CMK (cell line): ENCODE measurements at places on chromosomes 3 and 15.
A peak's percentile ranks its signal among the peaks of the same experiment; 100 is the strongest.

GRCh38 chr3:71587958-71588357, 4.4 kb upstream of the FOXP1 start:
- no peak for DNase-seq

DNA sequence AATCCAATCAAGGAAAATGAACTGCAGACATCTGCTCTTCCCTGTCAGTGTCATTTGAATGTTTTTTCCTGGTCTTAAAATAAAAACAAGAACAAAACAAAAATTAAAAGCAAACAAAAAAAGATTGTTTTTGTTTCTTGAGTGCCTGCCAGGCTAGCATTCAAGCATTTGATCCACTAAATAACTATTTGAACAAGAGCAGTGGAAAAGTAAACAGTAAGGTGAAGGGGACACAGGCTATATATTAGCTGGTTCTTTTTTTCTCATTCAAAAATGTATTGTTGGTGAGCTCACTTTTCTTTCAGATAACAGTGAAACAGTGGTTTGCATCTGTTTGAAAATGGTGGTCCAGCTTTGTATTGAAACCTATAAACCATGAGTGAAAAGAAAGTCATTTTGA, 586.9 kb upstream of the SGO1 start:
- no peak for DNase-seq

DNA sequence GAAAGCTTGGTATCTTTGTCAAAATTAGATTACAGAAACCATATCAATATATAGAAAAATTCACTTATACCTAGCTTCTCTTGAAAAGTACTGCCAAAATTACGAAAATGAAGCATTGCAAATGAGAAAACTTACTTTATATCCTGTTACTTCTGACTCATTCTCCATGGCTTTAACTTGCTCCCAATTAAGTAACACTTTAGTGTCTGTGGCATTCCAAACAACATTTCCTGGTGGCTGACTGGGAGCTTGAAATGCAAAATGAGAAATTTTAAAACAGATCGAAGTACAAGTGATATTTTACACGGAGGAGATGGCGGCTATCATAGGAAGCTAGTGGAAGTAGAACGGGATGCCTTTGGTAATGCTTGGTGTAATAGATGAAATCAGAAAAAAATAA, 347.3 kb downstream of the CNTN3 start:
- DNase-seq, result no peak

GRCh38 chr15:60471314-60471713, 7.6 kb downstream of the ICE2 start:
- no peak for DNase-seq

GRCh38 chr3:123447749-123448517, 957 bp downstream of the ADCY5 start:
- DNase-seq, result peak; percentile 4

- no peak for DNase-seq
Measured at GRCh38 chr3:140134231-140134965, 199.4 kb downstream of the CLSTN2 start.

- DNase-seq, result peak; percentile 55
Measured at GRCh38 chr3:48555231-48555948, 1.2 kb downstream of the PFKFB4 start.

DNA sequence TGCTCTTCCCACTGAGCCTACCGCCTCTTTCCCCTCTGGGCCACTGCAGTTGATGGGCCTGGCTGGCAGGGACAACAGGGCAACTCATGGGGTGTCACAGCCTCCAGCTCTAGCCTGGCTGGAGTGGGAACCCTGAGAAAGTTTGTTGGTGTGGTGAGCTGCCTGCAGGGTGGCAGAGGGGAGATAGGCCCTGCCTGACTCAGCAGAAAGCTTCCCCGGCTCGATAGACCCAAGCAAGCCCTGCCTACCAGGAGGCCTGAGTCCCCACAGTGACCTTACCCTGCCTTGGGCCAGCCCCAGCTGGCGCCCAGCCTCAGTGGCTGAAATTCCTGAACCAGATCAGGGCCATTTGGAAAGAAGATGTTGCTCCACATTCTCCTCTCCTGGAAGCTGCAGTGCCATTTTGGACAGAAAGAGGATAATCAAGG, 29.4 kb downstream of the ABTB1 start:
- DNase-seq, result no peak

GRCh38 chr15:89462198-89462912, 34.0 kb downstream of the RHCG start:
- no peak for DNase-seq

GRCh38 chr3:9736831-9737230, 5.3 kb downstream of the BRPF1 start:
- no peak for DNase-seq

GRCh38 chr15:70032509-70032908, 65.2 kb downstream of the TLE3 start:
- no peak for DNase-seq

DNA sequence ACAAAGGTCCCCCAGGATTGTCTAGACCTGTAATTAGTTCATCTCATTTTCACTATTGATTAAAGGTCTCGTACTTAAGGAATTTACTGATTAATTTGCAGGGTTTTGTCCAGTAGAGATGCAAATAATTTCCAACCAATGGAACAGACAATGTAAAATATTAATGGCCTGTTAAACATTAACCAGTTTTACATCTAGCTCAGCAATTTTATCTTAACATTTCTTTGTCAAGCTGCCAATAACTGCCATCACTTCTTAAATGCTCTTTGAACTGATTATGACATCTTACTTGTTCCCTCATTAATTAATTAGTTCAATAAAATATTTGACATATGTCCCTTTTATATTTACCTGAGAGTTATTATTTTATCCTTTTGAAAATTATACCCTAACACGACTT, 9.4 kb upstream of the STRIT1 start:
- DNase-seq, result no peak

DNA sequence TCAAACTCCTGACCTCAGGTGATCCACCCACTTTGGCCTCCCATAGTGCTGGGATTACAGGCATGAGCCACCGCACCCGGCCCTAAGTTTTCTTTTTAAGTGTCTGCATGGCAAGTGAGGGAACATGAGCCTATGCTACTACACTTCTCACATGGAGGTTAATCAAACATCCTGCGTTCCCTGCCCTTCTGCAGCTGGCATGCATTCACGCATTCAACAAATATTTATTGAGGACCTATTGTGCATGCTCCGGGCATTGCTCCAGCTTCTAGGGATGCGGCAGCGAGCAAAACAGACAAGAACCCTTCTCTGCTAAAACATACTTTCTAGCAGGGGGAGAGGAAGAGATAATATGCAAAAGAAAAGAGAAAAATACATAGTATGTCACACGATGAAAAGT, 42.6 kb upstream of the ACKR4 start:
- no peak for DNase-seq

GRCh38 chr3:128409624-128410581, 56.8 kb downstream of the DNAJB8 start:
- no peak for DNase-seq

- DNase-seq, result no peak
Measured at GRCh38 chr15:40953713-40954074, 423 bp downstream of the CHAC1 start.

DNA sequence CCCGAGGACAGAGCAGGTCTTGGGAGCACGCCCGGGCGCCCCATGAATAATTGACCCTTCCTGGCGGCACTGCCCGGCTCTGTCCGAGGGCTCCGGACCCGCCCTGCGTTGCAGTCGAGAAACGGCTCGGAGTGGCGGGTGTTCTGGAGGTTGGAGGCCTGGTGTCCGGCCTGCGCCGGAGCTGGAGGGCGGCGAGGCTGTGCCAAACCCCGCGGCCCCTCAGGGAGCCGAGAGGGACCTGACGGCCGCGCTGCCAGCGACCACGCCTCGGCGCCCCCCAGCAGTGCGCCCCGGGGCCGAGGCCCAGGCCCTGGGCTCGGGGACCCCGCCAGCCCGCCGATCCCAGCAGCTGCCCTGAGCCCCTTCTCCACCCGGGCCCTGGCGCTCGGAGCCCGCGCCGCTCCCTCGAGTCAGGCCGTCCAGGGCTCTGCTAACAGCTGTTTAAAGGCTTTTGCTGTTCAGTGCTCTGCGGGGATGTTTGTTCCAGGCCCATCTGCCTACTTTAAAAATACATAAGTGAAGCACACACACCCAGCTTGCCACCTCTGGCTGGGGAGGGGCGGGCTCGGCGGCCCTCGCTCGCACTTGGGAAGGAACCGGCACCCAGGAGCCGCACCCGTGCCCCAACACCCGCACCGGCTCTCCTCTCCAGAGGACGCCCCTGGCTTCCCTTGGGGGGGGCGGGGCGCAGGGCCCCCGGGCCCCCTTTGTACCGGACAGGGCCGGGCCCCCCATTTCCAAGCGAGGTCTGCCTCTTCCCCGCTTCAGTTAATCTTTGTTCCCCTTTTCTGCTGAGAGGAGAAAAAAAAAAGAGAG, 730 bp upstream of the ZNF710 start:
- no peak for DNase-seq

GRCh38 chr3:130759692-130760338, 13.2 kb upstream of the PIK3R4 start:
- DNase-seq, result peak; percentile 14
